Naive B cell (primary cell): ENCODE measurements at places on chromosomes 4 and X. TPM values are rescaled to one million over a fixed set of nuclear protein-coding genes. Genes with fewer than 3 reads are reported as not detected.

DNA sequence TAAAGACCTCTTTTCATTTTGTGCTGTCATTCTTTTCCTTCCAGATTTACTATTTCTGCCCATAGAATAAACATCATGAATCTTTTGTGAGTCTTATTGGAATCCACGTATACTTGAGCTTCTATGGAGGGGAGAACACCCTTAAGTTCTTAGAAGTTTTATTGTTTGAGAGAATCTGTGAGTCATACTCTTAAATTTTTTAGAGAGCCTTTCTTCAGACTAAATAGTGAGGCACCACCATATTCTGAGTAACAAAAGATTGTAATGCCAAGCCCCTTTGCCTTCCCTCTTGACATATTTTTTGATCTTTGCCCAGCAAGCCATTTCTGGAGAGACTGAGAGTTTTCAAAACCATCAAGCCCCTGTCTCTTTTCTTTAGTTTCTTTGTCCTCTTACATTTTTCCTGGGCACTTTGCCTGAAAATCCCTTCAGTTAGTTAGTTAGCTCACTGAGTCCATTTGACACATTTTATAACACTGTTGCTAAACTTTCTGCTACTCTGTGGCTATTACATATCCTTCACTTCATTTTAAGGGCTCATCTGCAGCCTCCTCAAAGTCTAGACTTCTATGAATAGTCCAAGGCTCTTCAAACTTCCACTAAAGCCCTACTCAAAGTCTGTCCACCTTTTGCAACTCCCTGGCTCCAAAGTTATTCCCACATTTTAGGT lies 65.3 kb upstream of the NDUFC1 start:
- DNase-seq: no peak

MFAP3L gene
- 0.47 TPM for polyA plus RNA-seq

DNA sequence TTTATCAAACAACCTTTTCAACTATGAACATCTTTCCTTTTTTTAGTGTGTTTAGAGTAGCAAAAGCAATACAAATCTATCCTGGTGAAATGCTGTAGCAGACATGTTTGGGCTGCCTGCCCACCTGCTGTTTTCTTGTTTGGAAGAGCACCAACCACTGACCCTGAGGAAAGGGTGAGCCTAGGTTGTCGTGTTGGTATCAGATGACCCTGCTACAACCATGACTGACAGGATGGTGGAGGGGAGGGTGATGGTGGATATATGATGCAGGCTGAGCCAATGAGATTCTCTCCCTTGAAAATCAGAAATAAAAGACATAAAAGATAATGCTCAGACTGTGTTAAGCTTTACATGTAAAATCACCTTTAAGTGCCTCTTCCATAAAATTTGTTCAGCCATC lies 201.2 kb downstream of the NPNT start:
- DNase-seq: no peak

CSAG2 gene
- not detected for polyA plus RNA-seq

ALB gene
- not detected for polyA plus RNA-seq

DNA sequence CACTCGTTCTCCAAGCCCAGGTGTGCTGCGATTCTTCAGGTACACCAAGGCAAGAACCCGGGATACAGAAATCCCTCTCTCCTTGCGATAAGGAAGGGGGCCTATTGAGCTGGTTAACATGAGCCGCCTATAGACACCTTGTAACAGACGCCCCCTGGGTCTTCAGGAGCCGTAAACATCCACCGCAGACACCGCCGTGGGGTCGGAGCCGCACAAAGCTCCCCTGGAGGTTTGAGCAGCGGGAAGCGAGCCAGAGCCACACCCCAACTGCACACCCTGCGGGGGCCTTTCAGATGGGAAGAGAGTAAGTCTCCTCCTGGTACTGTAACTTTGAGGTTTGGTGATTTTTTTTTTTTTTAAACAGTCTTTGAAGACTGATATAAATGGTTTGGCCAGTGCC lies 46.6 kb downstream of the ZFP42 start:
- DNase-seq: no peak

DNA sequence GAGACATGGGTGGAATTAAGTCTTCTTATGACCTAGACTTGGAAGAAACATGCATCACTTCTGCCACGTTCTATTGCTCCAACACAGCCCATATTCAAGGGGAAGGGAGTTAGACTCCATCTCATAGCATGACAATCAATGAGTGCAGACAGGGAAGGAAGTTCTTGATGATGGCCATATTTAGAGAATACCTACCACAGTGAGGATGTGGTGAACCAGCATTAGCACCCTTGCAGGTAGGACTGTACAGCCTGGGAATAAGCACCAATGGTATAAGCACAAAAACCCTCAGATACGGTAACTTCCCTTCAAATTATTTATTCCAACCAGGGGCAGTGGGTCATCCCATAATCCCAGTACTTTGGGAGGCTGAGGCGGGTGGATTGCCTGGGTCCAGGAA lies 29.8 kb downstream of the PAGE2 start:
- DNase-seq: no peak

GRCh38 chr4:163702736-163703135 lies 208.2 kb downstream of the TMA16 start:
- no peak for DNase-seq

- DNase-seq: no peak
These were observed 1225.9 kb downstream of the PCDH19 start for GRCh38 chrX:99184153-99184552.

DNA sequence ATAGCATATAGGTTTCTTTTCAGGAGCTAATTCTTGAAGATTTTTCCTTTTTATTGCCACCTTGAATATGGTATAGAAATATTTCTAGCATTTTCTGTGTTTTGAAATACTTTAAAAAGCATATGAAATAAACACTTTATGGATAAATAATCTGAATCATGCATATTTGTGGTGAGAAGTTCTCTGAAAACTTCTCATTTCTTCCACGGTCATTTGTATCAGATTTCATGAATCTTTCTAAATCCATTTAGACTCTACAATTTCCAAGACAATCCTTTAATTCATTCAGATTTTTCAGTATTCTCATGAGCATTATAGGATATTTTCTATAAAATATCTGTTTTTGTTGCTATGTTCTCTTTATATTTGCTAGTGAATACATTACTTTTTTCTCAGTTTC lies 16.2 kb upstream of the CA5B start:
- DNase-seq: no peak

FABP2 gene
- polyA plus RNA-seq: not detected

GRCh38 chr4:186724864-186725468 lies 1.3 kb upstream of the FAT1 start:
- no peak for DNase-seq

DNA sequence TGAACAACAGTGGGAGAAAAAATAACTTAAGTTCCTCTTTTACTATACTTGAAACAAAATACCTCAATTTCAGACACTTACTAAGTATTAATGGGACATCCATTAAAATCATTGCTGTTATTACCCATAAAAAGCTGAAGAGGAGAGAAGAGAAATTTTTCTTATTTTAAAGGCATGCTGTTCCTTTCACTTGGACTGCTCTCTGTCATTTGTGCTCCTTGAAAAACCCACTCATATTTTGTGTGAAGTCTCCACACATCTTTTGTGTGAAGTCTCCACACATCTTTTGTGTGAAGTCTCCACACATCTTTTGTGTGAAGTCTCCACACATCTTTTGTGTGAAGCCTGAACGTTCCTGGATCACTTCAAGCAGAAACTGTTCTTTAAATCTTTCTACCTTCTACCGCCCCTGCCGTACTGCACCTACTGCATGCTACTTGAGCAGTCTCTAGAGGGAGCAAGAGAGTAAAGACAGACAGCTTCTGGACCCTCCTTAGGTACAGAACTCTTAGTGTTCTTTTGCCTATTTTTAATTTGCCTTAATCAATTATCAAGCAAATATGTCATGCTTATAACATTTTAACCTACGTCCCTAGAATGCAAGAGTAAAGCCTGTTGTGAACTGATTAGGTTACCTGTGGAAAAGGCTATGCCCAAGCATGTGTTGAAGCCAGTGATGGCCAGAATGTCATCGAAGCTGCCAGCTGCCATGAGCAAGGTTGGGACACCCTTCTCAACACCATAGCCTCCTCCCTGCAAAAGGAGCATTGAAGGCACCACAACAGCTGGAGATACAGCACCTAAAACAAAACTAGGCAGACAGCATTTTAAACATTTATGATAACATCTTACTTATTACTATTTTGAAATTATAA lies 27.1 kb upstream of the SLC9B1 start:
- DNase-seq: peak; percentile 48

MAGEA2B gene
- polyA plus RNA-seq: not detected

NPY5R gene
- polyA plus RNA-seq: not detected

- no peak for DNase-seq
These were observed 63.8 kb downstream of the FAM47B start for GRCh38 chrX:35006361-35006760.

DNA sequence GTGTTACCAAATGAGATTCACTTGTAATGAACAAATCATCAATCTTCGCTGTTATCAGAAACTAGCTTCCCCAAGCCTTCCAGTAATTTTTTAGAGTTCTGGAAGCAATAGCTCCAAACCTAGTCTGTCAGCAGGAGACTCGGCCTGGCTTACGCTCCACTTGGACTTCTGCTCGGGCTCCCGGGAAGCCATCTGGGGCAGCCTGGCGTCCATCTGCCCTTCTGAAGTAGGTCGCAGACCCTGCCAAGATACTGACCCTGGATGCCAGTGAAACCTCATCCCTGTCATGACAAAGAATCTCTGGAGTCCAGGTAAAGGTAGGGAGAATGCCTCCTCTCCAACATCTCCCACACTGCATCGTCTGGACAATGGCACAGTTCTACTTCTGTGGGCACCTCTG lies 493.8 kb upstream of the ZFP42 start:
- DNase-seq: no peak

DNA sequence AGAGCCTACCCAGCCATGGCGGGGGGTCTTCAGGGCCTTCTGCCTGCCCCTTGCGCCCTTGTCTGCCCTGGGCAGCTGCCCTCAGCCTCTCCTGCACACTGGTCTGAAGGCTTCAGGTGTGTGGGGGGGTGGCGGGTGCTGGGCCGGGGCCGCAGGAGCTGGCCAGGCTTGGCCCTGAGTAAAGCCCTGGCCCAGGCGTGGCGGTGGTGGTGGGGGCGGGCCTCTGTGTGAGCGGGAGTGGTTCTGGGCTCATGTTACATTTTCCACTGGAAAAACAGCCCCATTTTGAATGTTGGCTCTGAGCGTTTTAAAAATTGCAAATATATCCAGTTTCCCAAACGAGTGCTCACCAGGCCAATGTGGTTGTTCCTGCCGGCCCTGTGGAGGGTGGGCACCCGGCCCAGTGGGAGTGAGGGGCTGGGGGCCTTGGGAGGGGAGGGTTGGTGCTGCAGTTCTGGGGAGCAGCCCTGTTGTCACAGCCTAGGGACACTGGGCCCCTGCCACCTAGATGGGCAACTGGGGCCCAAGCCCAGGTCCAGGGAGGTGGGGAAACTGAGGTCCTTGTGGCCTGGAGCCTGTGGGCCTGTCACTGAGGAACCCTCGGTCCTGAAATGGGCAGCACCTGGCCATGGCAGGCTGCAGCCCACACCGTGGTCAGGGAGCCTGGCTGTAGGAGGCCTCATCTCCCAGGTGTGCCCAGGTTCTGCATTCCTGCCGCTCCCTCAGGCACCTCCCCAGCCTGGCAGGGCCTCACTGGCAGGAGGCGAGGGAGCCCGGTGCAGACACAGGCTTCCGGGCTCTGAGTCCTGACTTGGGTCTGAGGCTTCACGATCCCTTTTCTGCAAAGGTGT lies 28.3 kb downstream of the FGFRL1 start:
- no peak for DNase-seq

AWAT2 gene
- not detected for polyA plus RNA-seq

DNA sequence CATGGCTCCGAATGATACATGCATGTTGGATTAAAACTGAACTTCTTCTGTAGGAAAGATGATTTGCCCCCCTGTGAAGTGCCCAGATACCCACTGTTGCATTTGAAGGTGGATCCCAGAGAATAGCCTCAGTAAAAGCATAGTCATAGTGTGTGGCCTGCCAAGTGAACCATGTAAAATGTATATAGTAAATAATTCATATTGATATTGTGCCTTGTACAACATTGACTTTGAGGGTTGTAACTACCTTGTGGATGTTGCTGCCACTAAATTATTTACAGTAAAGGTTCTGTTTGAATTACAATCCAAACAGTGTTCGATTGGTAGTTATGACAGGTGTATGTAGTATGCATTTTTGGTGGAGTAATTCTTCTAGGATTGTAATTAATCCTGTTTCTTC lies 19.2 kb downstream of the TMEM131L start:
- DNase-seq: no peak

GRCh38 chrX:49949961-49950360 lies 27.6 kb downstream of the CLCN5 start:
- no peak for DNase-seq

- no peak for DNase-seq
These were observed 59.6 kb downstream of the USP9X start for GRCh38 chrX:41144873-41145272.

BTC gene
- polyA plus RNA-seq: not detected

- DNase-seq: no peak
These were observed 39.9 kb downstream of the RELL1 start for GRCh38 chr4:37646247-37646646.

DNA sequence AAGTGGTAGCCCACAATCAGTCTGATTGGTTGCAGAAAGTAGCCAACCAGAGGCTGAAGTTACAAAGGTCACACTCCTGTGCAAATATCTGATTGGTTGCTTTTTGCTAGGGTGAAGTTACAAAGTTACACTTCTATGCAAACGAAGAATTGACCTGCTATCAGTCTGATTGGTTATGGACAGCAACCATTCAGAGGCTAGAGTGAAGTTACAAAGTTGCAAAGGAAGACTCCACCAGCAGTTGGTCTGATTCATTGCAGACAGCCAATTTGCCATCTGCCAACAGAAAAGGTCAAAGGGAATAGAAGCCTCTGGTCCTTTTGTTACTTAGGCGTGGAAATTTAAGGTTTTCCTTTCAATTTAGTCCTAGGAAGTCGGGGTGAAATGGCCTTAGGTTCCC lies 377.7 kb downstream of the PRDM5 start:
- DNase-seq: no peak

- no peak for DNase-seq
These were observed at the start of gene PABPC5 for GRCh38 chrX:91434351-91435168. Gene PABPC5 (plus strand): TSS chrX:91434839. CDS start chrX:91435578, 739 bp downstream.

- no peak for DNase-seq
These were observed 23.6 kb downstream of the GPRIN3 start for GRCh38 chr4:89284020-89284424.

MTNR1A gene
- polyA plus RNA-seq: not detected

GRCh38 chr4:68724426-68724825 lies 54.0 kb upstream of the UGT2B15 start:
- DNase-seq: no peak

GRCh38 chrX:151776936-151777335 lies 42.4 kb downstream of the CNGA2 start:
- no peak for DNase-seq

- no peak for DNase-seq
These were observed 222.8 kb downstream of the FRMPD4 start for GRCh38 chrX:12360986-12361598.

PAK3 gene
- not detected for polyA plus RNA-seq

DNA sequence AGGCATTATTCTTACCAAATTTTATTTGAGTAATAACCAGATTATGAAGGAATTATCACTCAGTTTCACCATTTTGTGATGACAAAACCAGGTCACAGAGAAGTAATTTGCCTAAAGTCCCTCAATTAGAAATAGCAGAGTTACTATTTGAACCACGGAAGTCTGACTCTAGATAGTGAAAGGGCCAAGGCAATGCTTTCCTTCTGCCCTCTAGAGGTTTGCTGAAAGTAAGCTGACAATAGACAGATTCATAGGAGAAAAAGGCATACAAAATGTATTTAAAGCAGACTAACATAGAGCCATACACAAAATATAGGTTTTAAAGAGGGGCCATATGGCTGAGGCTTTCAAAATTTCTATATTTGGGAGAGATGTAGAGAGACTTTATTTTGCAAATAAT lies 43.1 kb downstream of the CXXC4 start:
- no peak for DNase-seq

OR13H1 gene
- polyA plus RNA-seq: not detected

GRCh38 chr4:141524116-141524515 lies 112.3 kb upstream of the IL15 start:
- no peak for DNase-seq
